ENCODE measurements at places on chromosomes 1 and 21.

- DNase-seq, result no peak
Measured at GRCh38 chr1:13900583-13900982, 200.6 kb downstream of the PRDM2 start.

GRCh38 chr1:156122519-156123355 is 8.2 kb downstream of the LMNA start:
- no peak for DNase-seq

DNA sequence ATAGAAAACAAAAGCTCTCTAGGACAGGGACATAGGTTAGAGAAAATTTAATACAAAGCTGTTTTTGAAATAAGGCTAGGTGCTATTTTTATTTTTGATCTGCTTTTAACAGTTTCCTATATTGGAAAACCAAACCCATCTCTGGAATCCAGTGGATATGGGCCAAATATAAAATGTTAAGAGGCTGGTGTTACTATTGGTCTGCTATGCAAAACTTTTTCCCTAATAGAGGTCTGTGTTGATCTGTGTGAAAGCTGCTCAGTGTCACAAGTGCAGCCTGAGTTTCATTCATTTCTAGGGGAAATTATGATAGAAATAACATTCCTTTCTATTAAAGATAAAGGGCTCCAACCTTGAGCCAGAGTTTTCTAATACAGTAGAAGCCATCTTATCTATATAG is 116.4 kb downstream of the OLFML2B start:
- no peak for DNase-seq

- DNase-seq, result no peak
Measured at GRCh38 chr1:96214982-96215381, 506.6 kb upstream of the PTBP2 start.

DNA sequence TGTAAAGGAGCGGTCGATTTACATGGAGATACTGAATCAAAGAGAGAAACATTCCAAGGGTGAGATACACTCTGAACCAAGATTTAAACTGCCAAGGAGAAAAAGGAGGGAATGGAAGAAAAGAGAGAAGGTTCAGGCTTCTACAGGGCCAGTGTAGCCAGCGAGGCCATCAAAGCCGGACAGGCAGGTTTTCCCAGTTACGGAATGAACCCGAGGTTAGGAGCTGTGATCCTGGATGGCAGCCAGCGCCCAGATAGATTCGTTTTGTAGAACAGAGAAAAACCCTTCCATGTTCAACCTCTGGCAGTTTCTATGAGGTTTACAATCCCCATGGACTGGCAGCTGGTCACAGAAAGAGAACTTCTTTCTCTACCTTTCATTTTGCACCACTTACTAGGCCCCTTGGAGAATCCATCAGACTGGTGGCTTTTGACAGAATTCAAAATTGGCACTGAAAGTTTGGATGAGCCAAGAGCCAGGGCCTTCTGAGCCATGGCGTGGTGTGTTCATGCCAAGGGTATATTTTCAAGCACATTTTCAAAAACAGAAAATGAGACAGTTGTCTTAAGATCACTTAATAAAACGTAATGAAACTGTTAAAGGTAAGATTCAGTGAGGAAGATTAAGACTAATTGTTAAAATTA is 171.5 kb downstream of the RUNX1 start:
- DNase-seq, result no peak

DNA sequence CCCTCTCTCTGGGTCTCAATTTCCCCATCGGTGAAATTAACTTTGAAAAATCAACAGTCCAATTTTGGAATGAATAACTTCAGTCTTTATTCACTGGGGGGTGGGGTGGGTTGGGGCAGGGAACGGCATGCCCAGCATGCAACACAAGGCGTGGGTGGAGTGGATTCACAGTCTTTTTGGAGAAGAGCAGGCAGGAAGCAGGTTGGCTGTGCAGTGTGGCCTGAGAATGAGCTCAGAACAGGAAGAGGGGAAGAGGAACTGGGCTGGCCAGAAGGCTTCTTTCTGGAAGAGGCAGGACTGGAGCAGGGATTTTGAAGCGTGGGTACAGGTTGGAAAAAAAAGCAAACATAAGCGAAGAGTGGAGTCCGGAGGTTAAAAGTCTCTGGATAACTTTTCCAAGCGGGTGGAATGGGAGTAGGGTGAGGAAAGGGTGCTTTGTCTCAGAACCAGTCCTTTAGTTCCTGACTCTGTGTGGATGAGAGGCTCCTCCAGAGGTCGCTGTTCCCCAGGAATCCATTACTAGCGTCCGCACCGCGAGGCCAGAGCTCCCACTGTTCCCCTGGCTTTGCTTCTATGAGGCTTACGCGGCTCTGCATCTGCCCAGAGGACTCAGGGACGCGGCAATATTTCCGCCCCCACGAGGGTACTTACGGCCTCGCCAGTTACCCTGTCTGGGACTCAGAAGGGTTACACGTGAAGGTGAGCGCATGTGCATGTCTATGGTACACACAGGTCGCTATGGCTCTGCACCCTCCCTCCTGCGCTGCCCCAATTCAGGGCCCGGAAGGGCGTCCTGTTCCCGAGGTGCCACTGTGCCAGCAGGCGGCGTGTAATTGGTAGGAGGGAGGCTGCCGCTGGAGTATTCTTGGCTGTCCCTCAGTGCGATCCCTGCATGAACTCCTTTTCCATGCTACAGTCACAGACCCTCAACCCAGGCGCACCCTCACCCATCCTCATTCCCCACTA is 5.5 kb upstream of the FOXD2 start:
- peak; percentile 45 for DNase-seq

DNA sequence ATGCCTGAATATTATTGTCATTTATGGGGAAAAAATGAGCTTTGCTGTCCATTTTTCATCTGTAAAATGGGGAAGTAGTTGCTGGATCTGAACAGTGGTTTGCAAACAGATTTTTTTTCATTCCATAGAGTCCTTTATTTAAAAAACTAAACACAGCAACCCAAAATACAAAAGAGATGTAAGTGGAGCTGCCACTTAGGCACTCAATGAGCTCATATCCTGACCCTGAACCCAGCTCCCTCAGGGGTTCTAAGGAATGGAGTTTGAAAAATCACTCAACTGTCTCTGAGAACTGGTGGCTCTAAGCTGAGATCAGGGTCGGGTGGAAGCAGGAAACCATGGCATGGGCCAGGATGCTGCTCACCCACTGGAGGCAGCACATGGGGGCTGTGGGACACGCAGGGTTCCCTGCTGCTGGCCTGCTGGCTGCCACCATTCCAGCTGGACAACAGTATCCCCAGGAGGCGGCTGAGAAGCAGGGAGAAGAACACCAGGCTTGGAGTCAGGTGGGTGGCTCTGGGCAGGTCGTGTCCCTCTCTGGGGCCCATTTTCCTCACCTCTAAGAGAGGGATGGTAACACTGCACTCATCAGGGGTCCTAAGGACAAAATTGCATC is 9.6 kb upstream of the ECE1 start:
- DNase-seq, result no peak

DNA sequence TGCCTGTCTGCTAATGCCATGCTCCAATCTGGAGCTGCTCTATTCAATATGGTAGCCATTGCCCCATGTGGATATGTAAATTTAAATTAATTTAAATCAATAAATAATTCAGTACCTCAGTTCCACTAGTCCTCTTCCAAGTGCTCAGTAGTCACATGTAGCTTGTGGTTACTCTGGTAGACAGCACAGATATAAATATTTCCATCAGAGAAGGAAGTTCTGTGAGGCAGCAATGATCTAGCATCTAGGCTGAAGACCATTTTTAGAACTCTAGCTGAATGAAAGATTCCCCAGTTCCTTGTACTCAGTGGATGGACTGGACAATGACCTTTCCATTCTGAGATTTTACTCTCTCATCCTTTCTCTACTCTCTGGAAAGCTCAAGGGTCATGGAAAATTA is 25.8 kb upstream of the CAPZB start:
- DNase-seq, result no peak

DNA sequence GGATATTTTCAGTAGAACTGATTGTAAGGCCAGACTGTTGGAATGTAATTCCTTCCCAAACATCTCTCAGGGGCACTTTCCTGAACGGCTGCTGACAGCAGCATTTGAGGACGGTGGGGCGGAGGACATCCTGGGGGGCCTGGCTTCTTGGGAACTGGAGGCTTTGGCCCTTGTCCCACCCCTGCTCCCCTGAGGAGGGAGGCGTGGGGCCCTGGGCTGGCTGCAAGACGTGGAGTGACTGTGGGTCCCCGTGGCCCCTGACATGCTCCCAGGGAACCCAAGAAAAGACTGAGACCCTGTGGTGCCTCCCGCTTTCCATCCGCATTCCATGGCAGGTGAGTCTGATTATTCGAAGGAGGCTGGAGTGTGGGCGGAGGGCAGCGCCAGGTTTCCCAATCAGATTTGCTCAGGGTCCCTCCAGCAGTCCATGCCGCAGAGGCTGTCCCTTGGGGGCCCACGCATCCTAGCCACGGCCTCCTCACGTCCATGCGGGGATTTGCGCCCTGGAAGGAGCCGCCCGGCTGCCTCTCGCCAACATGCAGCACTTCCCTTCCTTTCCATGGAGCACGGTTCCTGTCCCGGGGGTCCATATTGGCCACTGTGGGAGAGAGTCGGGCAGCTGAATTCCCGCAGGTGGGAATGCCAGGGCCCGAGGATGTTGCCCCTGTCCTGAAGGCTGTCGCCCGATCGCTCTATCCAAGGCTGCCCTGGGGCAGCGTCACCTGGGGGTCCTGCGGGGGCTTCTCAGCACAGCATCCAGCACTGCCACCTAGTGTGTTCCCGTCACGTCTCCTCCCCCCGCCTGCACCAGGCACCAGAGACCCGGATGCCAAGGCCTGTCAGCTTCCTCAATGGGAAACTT is 69.0 kb downstream of the FAAP20 start:
- DNase-seq, result no peak

- DNase-seq, result no peak
Measured at GRCh38 chr1:220527279-220527907, 543 bp upstream of the MARK1 start.

GRCh38 chr1:37038227-37039093 is 4.1 kb upstream of the GRIK3 start:
- no peak for DNase-seq

DNA sequence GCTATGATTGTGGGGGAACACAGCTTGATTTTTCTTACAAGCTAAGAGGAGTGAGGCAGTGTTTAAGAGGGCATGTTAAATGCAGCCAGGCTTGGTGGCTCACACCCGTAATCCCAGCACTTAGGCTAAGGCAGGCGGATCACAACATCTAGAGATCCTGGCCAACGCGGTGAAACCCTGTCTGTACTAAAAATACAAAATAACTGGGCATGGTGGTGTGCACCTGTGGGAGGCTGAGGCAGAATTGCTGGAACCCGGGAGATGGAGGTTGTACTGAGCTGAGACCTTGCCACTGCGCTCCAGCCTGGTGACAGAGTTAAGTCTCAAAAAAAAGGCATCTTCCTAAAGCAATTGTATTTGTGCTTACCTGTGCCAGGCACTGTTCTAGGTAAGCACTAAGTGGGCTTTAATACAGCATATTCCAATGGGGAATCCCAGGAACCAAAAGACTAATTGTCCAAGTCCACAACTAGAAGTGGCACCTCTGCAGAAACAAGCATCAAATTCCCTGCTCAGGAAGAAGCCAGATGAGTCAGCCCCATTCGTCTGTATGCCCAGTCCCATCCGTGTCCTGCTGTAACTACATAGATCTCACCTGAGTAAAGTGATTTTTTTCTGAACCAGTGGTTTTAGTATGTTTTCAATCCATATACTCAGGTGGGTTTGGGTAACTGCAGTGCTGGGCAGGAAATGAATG is 4.6 kb downstream of the RCC1 start:
- DNase-seq, result peak; percentile 30

DNA sequence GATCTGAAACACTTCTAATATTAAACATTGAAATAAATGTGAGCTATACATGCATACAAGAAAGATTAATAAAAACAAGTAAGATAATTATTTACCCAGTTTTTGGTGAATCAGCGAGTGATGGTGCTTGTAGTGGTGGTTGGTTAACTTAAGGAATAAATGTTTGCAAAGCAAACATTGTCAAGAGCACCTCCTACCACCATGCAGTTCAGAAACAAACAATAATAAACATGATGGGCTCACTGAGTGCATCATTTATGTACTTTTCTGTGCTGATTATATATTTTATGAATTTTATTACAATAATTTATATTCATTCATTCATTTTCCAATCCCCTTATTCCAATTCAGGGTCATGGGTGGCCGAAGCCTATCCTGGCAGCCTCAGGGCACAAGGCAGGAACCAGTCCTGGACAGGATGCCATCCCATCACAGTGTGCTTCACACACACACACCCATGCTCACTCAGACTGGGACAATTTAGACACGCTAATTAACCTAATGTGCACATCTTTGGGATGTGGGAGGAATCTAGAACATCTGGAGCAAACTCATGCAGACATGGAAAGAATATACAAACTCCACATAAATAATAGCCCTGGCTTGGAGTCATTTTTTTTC is 57.8 kb downstream of the ZMYM4 start:
- no peak for DNase-seq

DNA sequence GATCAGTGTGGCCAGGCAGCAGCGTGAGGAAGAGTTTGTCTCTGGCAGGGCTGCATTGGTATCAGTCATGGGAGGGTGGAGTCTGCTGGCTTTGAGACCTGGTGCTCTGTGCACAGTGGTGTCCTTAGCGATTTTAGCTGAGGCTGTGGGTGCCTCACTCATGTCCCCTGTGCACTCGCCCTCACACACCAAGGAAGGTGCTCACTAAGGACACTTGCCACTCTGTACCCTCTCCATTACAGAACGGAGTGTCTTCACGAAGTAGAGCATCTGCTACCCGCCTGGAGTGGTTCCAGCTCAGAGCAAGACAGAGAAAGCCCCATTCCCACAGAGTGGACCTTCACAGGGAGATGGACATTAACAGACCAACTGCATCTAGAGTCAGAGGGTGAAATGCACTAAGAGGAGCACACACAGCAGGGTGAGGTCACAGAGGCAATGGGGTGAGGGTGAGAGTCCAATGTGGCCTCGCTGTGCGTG is 117.9 kb downstream of the MATN1 start:
- no peak for DNase-seq

DNA sequence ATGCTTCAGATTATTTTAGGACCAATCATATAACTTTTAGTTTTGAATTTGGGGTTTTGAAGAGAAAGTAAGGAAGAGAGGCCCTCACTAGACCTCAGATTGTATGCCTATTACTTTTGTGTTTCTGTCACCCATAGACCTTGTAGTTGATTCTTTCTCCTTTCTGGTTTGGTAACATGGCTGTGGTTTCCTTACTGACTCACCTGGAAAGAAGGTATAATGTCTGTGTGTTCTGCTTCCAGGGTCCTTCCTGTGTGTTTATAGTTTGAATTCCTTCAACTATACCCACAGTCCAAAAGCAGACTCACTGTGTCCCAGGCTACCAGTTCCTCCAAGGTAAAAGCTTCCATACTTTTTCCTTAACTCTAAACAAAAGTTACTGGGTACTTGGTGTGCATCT is 8.1 kb downstream of the SLC44A3 start:
- DNase-seq, result no peak
